Stimulated activated CD8-positive, alpha-beta memory T cell treated with anti-CD3 and anti-CD28 coated beads, Interleukin-4, amount 100 ng/mL, for 24 hours (primary cell): ENCODE measurements at places on chromosomes 5 and 9.

DNA sequence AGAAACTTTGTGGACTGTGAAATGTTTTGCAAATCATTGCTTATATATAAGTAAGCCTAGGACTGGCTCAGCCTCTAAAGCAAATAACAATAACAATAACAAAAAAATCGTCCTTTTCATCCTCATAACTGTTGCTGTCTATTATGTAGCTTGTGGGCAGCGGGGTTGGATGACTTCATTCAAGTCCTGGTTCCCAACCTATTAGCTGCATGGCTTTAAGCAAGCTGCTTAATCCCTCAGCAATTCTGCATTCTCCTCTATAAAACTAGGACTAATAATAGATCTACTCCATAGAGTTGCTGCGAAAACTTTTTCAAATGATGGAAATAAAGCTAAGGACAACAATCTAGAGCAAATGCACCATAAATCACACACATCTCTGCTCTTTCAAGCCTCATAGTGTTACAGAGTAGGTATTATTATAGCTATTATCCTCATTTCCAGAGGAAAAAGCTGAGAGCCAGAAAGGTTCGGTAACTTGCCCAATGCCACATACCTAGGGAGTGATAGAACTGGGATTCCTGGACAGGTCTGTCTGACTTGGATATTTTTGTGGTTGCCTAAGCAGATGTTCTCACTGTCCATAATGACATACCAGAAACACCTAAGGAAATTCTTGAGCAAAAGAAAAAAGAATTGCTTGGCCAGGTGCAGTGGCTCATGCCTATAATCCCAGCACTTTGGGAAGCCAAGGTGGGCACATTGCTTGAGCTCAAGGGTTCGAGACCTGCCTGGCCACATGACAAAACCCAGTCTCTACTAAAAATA, 98.8 kb upstream of the ADRA1B start:
- no peak for DNase-seq

GRCh38 chr5:97670447-97670846, 487.4 kb upstream of the RIOK2 start:
- DNase-seq, result no peak

GRCh38 chr9:76519075-76519835, 60.3 kb downstream of the GCNT1 start:
- DNase-seq, result no peak

DNA sequence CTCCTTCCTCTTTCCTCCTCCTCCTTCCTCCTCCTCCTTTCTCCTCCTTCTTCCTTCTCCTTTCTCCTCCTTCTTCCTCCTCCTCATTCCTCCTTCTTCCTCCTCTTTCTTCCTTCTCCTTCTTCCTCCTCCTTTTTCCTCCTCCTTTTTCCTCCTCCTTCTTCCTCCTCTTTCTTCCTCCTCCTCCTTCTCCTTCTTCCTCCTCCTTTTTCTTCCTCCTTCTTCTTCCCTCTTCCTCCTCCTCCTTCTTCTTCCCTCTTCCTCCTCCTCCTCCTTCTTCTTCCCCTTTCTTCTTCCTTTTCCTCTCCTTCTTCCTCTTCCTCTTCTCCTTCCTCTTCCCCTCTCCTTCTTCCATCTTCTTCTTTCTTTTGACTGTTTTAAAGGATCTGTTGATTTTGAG, 538.8 kb downstream of the TMEM38B start:
- no peak for DNase-seq

- no peak for DNase-seq
Observed at GRCh38 chr5:142845954-142846398, 75.8 kb downstream of the ARHGAP26 start.

GRCh38 chr5:146754621-146755020, 123.9 kb downstream of the PPP2R2B start:
- DNase-seq, result no peak

DNA sequence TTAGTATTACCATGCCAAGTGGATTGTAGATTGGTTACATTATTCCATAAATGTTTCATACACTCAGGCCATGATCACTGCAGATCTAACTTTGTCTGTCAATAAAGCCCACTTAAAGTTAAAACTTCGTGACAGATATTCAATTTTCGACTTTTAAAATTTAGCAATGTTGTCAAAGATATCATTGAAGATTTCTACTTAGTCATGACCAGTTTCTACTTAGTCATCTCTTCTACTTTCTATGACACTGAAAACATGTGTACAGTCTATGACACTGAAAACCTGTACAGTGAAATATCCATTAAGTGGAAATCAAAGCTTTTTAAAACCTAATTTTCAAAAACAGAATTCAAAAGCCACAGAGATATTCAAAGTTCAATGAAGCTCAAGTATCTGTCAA, 258.2 kb downstream of the MCTP1 start:
- no peak for DNase-seq

GRCh38 chr9:123571240-123571639, 215.2 kb downstream of the CRB2 start:
- no peak for DNase-seq
